T-helper 22 cell (primary cell): ENCODE measurements at places on chromosomes 6 and 20.

DNA sequence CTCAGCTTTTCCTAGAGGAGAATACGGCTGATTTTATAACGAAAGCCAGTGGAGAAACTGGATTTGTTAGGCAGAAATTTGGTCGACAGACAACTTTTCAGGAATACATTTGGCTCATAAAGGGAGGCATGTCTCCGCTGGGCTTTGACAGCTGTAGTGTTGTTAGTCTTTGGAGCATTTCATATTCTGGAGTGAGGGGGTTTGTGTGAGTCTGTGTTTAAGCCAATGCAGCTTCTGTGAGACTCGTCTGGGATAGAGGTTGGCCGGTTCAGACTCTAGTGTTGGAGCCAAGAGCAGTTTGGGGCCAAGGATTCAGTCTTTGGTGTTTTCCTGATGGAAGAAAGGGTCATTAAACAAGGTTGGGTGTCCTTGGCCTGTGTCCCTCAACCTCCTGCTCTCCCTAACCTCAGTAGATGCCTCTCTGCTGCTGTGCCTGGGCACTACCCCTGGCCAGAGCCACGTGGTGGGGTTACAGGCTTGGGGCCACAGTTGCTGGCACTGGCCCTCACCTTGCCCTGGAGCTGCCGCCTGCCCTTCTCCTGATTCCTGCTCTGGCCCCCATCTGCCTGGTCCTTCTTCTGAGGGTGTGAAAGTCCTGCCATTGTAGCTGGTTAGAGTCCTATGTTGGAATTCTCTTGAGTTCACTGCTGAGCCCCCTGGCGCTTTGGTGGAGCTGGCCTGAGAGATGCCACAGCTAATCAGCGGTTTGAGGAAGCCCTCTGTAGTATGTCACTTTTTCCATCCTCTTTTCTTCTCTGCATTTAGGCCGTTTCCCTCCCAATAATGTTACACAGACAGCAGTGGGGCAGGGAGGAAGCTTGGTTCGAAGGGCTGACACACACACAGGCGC lies 6.9 kb downstream of the PTK7 start:
- no peak for DNase-seq

GRCh38 chr20:63115651-63116411 lies 100.1 kb downstream of the YTHDF1 start:
- no peak for DNase-seq

DNA sequence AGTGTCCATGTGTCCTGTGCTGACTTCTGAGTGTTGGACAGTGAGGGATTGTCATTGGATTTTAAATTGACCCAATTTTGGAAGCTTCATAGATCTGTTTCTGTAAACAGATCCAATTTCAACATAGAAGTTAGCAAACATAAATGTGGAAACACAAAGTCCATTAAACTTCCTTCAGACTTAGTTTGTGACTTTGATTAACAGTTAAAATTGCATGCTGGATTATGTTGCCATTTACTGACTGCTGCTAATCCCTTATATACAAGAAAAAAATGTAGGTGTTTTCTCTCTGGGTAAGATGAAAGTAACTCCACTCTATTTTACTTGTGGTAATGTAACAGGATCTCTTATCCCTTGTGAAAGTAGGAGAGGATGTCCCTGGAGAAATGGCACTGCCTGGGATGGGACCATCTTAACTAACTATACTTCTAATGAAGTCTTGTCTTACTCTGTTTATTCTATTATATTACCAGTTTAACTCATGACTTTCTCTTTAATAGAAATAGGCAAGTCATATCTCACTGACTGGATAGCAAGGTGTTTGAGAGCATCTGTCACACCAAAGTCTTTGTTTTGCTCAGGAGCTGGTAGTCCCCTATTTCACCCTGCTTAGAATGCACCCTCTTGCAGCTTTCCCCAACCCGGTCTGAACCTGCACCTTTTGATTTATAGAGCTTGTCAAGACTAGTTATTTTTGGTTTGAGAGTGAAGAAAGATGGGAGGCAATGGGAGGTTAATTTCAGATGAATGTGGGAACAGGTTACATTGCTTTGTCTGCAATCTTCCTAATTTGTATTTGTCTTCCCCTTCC lies 7.2 kb downstream of the TPX2 start:
- no peak for DNase-seq

GRCh38 chr6:65707126-65707826 lies at the start of gene EYS:
Gene EYS, minus strand, starts transcription at chr6:65707226. Its CDS starts 211,816 bp downstream, at chr6:65495410.
- DNase-seq, result no peak

DNA sequence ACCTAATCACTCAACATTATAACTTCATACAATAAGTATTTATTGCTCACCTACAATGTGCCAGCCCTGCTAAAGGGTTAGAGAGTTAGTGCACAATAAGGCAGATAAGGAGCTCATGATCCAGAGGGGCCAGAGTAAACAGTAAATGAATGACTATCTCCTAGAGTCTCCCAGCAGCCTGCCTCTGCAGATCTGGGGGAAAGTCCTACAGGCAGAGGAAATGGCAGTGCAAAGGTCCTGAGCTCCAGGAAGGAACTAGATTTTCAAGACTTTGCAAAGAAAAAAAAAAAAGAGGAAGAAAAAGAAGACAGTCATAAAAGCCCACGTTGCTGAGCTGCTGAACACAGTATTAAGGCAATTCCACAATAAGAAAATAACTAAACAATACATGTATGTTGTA lies 160.1 kb downstream of the SIM1 start:
- no peak for DNase-seq

DNA sequence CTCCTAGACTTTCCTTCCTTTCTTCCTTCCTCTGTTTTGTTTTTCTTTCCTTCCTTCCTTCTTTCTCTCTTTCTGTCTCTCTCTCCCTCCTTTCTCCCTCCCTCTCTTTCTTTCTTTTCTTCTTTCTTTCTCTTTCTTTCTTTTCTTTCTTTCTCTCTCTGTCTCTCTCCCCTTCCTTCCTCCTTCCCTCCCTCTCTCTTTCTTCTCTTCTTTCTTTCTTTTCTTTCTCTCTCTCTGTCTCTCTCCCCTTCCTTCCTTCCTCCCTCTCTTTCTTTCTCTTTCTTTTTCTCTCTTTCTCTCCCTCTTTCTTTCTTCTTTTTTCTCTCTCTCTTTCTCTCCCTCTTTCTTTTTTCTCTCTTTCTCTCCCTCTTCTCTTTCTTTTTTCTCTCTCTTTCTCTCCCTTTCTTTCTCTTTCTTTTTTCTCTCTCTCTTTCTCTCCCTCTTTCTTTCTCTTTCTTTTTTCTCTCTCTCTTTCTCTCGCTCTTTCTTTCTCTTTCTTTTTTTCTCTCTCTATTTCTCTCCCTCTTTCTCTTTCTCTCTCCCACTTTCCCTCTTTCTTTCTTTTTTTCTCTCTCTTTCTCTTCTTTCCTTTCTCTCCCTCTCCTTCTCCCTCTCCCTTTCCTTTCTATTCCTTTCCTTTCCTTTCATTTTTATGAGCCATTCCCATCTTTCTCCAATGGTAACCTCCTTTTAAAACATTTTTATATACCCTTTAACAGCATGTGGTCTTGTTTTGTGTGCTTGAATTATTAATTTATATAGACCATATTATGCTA lies 2.3 kb downstream of the TINAG start:
- no peak for DNase-seq
